Esophagus squamous epithelium (tissue), 5 donors: ENCODE measurements at places on chromosomes 3 and 15.

DNA sequence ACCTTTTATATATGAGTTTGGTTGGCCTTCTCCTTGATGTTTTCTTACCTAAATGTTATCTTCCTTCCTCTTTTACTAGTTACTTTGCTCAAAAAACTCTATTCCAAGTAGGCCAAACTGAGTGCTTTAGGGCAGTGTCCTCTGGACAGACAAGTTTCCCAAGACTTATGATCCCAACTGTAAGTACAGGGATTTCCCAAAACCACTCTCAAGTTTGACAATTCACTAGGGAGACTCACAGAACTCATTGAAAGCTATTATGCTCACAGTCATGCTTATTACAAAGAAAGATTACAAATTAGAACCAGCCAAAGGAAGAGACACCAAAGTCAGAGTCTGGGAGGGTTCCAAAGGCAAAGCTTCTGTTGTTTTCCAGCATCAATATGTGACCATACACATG, 534.2 kb upstream of the ALCAM start:
- H3K27me3 ChIP-seq = no peaks in the 10 kb centered on the region
- H3K4me3 ChIP-seq = no peak overlapping the region

- peaks cover 19% of the 10 kb centered on the region for H3K36me3 ChIP-seq
- H3K27ac ChIP-seq = no peak overlapping the region
- H3K27me3 ChIP-seq = no peaks in the 10 kb centered on the region
- peaks cover 41% of the 10 kb centered on the region for H3K4me1 ChIP-seq
- no peak for DNase-seq
These were observed 9.9 kb downstream of the SELENOT start for GRCh38 chr3:150613034-150613433.

GRCh38 chr3:113498221-113499005, 16.5 kb downstream of the SPICE1 start:
- H3K27me3 ChIP-seq = no peaks in the 10 kb centered on the region
- H3K36me3 ChIP-seq = no peaks in the 10 kb centered on the region
- H3K4me3 ChIP-seq = no peak overlapping the region
- H3K27ac ChIP-seq = no peak overlapping the region
- DNase-seq = no peak
- no peaks in the 10 kb centered on the region for H3K4me1 ChIP-seq

DNA sequence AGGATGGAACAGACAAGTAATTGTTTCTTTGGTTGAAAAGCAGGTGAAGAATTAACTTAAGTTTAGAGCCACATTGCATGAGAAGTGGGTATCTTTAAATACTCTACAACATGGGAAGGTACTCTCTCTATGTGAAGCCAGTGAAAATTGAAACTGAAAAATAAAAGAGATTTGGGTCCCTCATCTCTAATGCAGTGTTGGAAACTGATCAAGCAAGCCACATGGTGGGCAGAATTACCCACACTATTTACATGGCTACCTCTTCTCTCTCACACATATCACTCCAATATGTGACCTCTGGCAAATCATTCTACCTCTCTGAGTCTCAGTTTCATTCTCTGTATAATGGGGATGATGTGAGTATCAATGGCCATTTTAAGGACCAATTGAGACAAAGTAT, 339.0 kb downstream of the IL5RA start:
- H3K27ac ChIP-seq = no peak overlapping the region
- H3K36me3 ChIP-seq = no peaks in the 10 kb centered on the region
- H3K27me3 ChIP-seq = no peaks in the 10 kb centered on the region
- DNase-seq = no peak
- H3K4me3 ChIP-seq = no peak overlapping the region

GRCh38 chr3:160746976-160747375, 9.1 kb upstream of the PPM1L start:
- H3K4me3 ChIP-seq = no peak overlapping the region
- no peaks in the 10 kb centered on the region for H3K36me3 ChIP-seq
- H3K4me1 ChIP-seq = peaks cover 5% of the 10 kb centered on the region
- no peak for DNase-seq

DNA sequence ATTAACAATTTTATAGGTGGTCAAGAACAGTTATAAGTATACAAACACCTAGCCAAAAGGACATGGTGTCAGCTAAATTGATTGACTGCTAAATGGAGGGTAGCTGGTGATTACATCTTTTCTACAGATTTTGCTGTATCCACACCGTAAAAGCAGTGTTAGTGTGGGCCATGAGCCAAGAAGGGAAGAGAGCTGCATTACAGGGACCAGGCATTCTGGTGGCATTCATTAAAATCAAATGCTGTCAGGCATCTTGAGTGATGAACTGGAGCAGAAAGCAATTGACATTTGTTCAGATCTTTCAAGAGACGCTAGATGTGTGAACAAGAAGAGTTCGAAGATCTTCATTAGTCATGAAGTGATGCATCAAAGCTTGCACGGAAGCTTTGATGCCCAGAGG, 177.9 kb downstream of the ARPP21 start:
- DNase-seq = no peak
- no peak overlapping the region for H3K27ac ChIP-seq
- H3K27me3 ChIP-seq = no peaks in the 10 kb centered on the region
- no peaks in the 10 kb centered on the region for H3K4me1 ChIP-seq
